ENCODE measurements at places on chromosomes 2 and 18. TPM values are rescaled to one million over a fixed set of nuclear protein-coding genes. Genes with fewer than 3 reads are reported as not detected.

The CRYGD gene
- total RNA-seq = not detected

The BOK gene
- total RNA-seq = 50.4 TPM

The EFHD1 gene
- total RNA-seq = not detected

The UGT1A4 gene
- total RNA-seq = 3.9 TPM

The COBLL1 gene
- 12.4 TPM for total RNA-seq

GRCh38 chr18:70200286-70200685, 5.2 kb downstream of the RTTN start:
- no peak for DNase-seq

DNA sequence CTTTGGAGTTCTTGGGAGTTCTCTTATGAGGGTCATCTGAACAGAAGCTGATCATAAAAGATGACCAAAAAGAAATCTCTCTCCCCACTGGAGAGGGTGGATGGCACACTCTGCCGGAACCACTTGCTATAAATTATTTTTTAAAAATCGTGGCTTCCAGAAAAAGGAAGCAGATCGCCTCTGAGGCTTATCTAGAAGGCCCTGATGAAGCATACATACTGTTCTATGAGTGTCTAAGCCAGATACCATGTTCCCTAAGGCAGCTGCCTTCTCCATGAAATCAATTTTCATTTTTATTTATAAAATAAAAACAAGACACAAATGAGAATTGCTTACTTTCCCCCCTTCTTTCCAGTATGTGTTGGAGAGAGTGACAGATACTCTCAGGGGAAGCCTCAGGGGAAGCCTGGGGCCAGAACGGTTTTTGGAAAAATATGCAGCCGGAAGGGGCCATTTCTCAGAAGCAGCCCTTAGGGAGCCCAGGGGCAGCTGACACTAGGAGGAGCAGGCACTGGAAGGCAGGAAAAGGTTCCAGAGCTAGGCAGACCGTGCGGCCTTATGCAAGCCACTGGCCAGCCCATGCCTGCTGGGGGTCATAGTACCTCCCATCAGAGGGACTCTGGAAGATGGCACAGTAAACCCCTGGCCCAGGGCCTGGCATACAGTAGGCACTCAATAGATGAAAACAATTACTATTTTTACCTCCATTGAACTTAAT, 130.6 kb downstream of the CABLES1 start:
- DNase-seq = no peak

- DNase-seq = peak; percentile 15
These were observed 66.5 kb downstream of the CLHC1 start for GRCh38 chr2:55165626-55166025.

DNA sequence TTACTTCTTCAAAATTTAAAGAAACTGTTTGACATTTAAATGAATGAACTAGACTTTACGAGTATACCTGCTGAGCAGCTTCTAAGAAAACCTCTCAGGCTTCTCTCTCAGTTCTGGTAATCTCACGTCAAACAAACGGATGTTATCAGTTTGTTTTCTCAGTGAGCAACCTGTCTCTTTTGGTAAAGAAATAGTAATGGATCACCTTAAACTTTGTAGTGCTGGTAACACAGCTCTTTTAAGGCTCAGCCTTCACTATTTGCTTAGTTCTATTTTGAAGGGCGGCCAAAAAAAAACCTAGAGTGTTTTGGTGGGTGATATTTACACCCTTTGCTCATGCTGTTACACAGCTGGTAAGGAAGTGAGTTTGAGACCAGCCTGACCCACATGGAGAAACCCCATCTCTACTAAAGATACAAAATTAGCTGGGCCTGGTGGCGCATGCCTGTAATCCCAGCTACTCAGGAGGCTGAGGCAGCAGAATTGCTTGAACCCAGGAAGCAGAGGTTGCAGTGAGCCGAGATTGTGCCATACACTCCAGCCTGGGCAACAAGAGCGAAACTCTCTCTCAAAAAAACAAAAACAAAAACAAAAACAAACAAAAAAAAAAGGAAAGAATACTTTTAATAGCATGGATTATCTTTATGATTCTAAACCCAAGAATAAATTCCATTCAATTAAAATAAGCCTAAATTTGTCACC, 15.9 kb downstream of the FN1 start:
- DNase-seq = no peak

Data from HT-29 (cell line).